ENCODE measurements at places on chromosomes 7 and 10. TPM values are rescaled to one million over a fixed set of nuclear protein-coding genes. Genes with fewer than 3 reads are reported as not detected.

DNA sequence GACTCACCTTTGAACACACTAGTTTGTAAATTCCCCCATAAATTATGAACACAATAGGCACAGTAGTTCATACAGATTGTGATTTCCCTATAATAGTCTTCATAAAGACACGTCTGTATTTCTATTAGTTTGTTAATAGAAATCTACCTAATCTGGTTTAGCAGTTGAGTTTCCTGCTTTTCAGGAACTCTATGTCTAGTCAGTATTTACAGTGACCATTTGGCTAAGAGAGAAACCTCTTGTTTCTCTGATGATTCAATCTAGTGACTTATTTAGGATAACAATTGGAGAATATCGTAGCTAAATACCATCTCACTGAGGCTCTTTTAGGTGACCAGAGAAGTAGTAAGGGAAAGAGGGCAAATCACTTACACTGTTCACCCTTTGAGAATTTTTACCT lies 5.9 kb upstream of the HERPUD2 start:
- H3K27me3 ChIP-seq = no peaks in the 10 kb centered on the region
- peaks cover 9% of the 10 kb centered on the region for H3K36me3 ChIP-seq
- H3K27ac ChIP-seq = no peak overlapping the region
- DNase-seq = no peak

GRCh38 chr7:147539685-147540084 lies 1050.9 kb upstream of the C7orf33 start:
- no peak for DNase-seq
- no peak overlapping the region for H3K27ac ChIP-seq
- H3K4me3 ChIP-seq = no peak overlapping the region
- H3K36me3 ChIP-seq = peaks cover 28% of the 10 kb centered on the region
- H3K4me1 ChIP-seq = 0 out of 2 replicates have a peak, but pooled peaks cover 2% of the 10 kb centered on the region

PVRIG gene
- 0.55 TPM for total RNA-seq

DNA sequence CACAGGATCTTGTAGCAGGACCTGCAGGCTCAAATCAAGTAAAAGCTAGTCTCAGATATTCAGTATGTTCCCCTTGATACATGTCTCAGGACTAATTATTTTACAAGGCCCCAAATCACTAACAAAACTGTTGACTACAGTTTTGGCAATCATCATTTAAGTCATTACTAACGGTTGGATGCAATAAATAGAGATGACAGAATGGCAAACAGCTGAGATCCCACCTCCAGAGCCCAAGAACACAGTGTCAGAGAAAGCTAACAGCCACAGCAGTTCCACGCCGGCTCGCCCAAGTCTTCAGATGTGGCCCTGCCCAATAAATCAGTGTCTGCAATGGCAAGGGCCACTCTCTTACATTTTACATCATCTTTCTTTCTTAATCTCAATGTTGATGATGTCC lies 87.6 kb downstream of the CTBP2 start:
- no peaks in the 10 kb centered on the region for H3K27me3 ChIP-seq
- no peak overlapping the region for H3K4me3 ChIP-seq
- peaks cover 51% of the 10 kb centered on the region for H3K36me3 ChIP-seq
- DNase-seq = no peak
- no peak overlapping the region for H3K27ac ChIP-seq

DNA sequence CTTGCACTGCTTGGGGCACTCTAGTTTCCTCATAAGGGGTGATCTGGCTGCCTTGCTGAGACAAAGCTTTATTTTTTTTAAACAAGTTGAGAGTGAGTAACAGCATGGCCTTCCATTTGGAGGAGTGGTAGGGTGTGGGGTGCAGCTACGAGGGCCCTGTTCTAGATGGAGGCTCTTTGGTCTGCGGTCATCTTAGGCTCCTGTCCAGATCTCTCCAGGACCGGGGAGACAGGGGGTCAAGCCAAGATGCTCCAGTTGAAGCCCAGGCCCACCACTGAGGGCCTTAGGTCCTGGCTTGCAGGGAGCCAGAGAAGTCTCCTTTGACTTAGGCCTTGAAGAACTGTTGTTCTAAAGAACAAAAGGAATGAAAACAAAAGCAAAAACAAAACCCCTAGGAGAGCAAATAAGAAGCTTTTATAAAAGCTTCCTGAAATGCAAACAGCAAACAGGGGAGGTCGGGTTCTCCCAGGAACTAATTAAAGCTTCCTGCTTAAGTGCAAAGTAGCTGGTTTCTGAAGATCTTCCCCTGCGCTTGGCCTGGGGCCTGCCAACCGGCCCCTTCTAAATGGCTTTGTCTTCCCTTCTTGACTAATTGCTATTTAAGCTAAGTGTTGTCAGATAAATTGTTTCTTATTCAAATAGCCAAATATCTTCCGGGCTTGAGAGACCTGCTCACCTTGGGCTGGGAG lies 259.2 kb downstream of the GLRX3 start:
- H3K4me1 ChIP-seq = no peaks in the 10 kb centered on the region
- H3K36me3 ChIP-seq = peaks cover 83% of the 10 kb centered on the region
- H3K27me3 ChIP-seq = peaks cover 16% of the 10 kb centered on the region
- DNase-seq = no peak
- no peak overlapping the region for H3K27ac ChIP-seq
- H3K4me3 ChIP-seq = no peak overlapping the region
